Right atrium auricular region (tissue), 2 donors: ENCODE measurements at places on chromosomes 12 and 14.

DNA sequence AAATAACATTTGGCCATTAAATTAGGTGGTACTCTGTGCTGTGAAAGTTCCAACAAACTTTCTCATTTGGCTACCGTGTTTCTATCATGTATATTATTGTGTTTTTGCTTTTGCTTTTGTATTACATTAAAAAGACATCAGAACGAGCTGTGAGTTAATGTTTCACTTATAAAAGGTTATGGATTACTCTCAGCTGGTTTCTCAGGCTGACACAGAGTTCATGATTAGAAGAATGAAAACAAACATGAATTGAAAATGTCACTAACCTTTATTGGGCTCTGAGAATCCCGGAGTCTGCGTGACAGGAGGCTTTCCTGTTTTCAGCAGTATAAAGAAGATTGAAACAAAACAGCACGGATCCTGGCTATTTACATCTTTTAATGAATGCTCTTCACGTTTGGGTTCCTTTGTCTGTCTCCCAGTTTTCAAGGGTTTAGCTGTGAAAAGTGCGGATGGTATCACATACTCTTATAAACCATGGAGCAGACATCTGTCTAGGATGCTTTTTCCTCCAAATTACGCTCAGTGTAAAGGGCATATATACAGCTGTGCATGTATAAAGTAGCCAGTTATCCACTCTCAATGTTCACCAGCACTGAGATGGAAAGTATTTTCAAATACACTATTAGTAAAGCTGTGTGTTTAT is 153.6 kb downstream of the PTCSC3 start:
- H3K36me3 ChIP-seq, result no peaks in the 10 kb centered on the region
- DNase-seq, result no peak
- no peak overlapping the region for H3K4me3 ChIP-seq
- no peak overlapping the region for H3K27ac ChIP-seq
- H3K27me3 ChIP-seq, result no peaks in the 10 kb centered on the region
- H3K4me1 ChIP-seq, result no peaks in the 10 kb centered on the region

- H3K27ac ChIP-seq, result peak overlapping the region; percentile 11
- no peaks in the 10 kb centered on the region for H3K27me3 ChIP-seq
- H3K4me3 ChIP-seq, result no peak overlapping the region
- H3K4me1 ChIP-seq, result no peaks in the 10 kb centered on the region
Measured at GRCh38 chr12:95802482-95803270, 12.1 kb upstream of the NTN4 start.

DNA sequence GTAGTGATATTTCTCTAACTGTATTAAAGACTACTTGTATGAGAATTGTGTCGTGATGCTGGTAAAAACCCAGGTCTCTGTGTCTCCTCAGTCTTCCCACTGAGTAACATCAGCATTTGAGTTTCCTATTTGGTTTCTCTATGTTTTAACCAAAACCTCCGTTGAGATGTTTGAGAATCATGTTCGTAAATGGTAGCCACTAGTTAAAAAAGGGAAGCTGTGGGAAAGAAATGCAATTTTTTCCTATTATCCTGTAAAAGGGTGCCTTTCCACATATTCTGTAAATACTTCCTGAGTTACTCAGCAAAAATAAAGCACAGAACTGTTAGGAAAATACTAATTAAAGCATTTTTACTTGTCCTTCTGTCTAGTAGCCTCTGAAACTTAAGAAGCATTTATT is 7.0 kb downstream of the CLEC1B start:
- H3K36me3 ChIP-seq, result no peaks in the 10 kb centered on the region
- H3K4me3 ChIP-seq, result no peak overlapping the region
- no peaks in the 10 kb centered on the region for H3K27me3 ChIP-seq
- DNase-seq, result no peak
- H3K4me1 ChIP-seq, result no peaks in the 10 kb centered on the region

GRCh38 chr12:101696251-101697196 is 916 bp upstream of the CHPT1 start:
- H3K36me3 ChIP-seq, result no peaks in the 10 kb centered on the region
- no peaks in the 10 kb centered on the region for H3K4me1 ChIP-seq
- peak; percentile 83 for DNase-seq
- peak overlapping the region; percentile 94 for H3K27ac ChIP-seq
- H3K4me3 ChIP-seq, result peak overlapping the region; percentile 69

GRCh38 chr14:23093991-23094665 is 808 bp downstream of the ACIN1 start:
- H3K4me3 ChIP-seq, result peak overlapping the region; percentile 74
- peak overlapping the region; percentile 96 for H3K27ac ChIP-seq
- no peaks in the 10 kb centered on the region for H3K4me1 ChIP-seq
- no peaks in the 10 kb centered on the region for H3K27me3 ChIP-seq
- no peak for DNase-seq

GRCh38 chr12:106114447-106115068 is 24.2 kb downstream of the NUAK1 start:
- no peaks in the 10 kb centered on the region for H3K4me1 ChIP-seq
- DNase-seq, result no peak
- H3K4me3 ChIP-seq, result no peak overlapping the region
- no peaks in the 10 kb centered on the region for H3K36me3 ChIP-seq

- H3K4me1 ChIP-seq, result no peaks in the 10 kb centered on the region
- no peak for DNase-seq
- no peaks in the 10 kb centered on the region for H3K36me3 ChIP-seq
- H3K4me3 ChIP-seq, result no peak overlapping the region
- no peaks in the 10 kb centered on the region for H3K27me3 ChIP-seq
Measured at GRCh38 chr14:88005978-88006851, 1.3 kb downstream of the GPR65 start.
